ENCODE measurements at places on chromosomes 16 and 17.

- DNase-seq: no peak
These were observed 20.2 kb downstream of the CYTH1 start for GRCh38 chr17:78761789-78762406.

- no peak for DNase-seq
These were observed 10.6 kb downstream of the RHBDL3 start for GRCh38 chr17:32276171-32276601.

DNA sequence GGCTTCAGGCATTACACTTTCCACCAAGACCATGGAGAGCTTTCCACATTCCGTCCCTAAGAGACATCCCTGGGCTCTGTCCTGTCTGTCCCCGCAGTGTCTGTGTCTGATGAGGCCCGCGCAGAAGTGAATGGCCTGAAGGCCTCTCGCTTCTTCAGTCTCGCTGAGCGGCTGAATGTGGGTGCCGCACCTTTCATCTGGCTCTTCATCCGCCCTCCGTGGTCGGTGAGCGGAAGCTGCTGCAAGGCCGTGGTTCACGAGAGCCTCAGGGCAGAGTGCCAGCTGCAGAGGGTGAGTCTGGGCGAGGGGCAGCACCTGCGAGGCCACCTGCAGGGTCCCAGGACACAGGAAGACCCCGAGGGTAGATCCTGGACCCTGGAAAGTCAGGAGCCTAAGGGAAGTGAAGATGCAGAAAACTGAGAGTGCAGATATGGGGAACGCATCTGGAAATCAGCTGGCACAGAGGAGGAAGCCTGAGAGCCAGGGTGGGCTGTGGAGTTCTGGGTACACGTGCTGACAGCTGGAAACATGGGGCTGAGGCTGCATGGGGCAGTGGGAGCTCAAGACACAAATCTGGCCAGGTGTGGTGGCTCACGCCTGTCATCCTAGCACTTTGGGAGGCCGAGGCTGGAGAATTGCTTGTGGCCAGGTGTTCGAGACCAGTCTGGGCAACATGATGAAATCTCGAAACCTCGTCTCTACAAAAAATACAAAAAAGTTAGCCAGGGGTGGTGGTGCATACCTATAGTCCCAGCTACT, 8.0 kb downstream of the CCNF start:
- no peak for DNase-seq

DNA sequence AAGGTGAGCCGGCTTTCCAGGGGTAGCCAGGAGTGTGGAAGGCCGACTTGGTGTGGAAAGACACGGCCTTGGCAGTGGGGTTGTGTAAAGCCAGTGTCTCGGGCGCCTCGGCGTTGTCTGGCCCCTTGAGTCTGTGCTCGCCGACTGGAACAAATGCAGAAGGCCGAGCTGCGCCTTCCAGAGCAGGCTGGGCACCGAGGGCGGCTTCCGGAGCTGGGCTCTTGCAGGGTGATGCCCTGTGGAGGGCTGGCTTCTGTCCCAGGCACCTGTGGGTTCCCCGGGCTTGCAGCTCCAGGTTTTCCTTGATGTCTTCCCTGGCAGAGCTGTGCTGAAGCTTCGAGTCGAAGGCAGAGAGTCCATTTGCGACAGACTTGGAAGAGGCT, 8.0 kb downstream of the ZNF750 start:
- no peak for DNase-seq

- no peak for DNase-seq
These were observed 3.9 kb downstream of the CYBC1 start for GRCh38 chr17:82446649-82447048.

DNA sequence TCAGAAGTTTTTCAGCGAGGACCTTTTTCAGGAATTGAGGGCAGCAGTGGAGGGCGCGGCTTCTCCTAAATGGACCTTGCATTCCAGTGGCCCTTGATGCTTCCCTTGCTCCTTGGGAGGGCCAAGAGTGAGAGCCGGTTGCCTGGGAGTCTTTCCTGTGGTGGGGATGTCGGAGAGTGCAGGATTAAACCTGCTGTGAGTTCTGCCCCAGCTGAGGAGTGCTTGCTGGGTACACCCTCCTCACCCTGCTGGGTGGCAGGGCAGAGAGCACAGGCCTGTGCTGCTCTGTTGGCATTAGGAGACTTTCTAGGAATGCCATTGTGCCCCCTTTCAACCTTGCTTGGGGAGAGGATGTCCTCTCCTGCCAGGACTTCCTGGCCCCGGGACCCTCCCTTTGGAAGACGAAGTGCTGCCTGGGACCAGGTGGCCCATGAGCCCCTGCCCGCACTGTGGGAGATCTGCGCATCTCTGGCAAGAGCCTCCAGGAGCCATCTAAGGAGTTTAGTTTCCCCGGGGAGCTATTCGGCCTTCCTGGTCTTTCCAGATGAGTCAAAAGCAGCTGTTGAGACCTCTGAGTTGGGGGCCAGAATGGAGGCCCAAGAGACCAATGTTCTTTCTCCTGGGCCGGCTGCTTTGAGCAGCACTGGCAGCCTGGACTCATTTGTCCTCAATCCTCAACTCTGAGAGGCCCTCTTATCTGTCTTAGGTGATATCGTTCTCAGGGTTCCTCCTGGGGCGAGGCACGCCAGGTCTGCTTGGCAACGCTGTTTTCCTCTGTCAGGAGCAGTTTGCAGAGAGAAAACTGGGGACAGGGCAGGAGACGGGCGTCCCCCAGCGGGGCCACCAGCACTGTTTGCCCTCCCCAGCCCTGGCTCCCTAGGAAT, 5.6 kb downstream of the LLGL2 start:
- DNase-seq: no peak

DNA sequence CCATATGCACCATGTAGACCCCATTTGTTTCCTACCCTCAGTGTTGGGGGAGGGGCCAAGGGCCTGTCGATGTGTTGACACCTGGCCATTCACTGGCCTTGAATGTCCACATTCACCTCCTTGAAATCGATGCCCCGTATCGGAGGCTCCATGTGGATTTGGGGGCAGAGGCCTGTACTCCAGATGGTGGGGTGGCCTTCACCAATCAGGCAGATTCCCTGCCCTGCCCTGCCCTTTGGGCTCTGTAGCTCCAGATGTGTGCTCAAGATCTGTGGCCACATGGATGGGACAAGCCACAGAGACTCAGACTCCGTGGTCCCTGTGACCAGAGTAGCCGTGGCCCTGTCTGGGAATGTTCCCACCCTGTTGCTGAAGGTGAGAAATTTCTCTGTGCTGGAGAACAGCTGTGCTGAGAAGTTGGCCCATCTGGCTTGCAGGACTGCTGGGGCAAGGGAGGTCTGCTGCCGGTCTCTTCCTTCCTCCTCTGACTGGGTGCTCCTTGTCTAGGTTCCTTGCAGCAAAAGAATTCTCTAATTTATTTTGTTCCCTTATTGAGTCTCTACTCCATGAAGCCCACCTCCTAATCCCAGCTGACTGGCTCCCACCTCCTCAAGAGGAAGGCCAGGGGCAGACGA, 221.3 kb downstream of the SEC14L1 start:
- DNase-seq: no peak

- no peak for DNase-seq
These were observed 29.2 kb downstream of the DCAKD start for GRCh38 chr17:45022288-45022648.

GRCh38 chr17:34998205-34998604, 17.9 kb downstream of the LIG3 start:
- peak; percentile 50 for DNase-seq

GRCh38 chr17:31693433-31694220, 165.4 kb downstream of the COPRS start:
- no peak for DNase-seq

DNA sequence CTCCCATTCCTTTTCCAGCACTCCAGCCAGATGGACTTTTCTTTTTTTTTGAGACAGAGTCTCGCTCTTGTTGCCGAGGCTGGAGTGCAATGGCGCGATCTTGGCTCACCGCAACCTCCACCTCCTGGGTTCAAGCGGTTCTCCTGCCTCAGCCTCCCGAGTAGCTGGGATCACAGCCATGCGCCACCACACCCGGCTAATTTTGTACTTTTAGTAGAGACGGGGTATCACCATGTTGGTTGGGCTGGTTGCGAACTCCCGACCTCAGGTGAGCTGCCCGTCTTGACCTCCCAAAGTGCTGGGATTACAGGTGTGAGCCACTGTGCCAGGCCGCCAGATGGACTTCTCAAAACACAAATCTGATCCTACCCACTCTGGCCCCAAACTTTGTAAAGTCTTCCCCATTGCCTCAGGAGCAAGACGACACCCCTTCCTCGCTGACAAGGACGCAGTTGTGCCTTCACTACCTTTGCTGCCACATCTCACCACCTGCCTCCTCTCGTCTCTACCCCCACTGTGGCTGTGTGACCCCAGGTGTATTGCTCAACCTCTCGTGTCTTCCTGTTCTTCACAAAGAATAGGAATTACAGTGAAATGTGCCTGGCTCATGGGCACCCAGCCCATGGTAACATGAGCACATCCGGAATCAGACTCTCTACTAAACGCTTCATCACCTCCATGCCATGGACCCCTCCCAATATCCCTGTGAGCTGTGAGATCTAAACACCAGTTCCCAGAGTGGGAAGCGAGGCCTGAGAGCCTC, 3.7 kb upstream of the BANP start:
- no peak for DNase-seq

DNA sequence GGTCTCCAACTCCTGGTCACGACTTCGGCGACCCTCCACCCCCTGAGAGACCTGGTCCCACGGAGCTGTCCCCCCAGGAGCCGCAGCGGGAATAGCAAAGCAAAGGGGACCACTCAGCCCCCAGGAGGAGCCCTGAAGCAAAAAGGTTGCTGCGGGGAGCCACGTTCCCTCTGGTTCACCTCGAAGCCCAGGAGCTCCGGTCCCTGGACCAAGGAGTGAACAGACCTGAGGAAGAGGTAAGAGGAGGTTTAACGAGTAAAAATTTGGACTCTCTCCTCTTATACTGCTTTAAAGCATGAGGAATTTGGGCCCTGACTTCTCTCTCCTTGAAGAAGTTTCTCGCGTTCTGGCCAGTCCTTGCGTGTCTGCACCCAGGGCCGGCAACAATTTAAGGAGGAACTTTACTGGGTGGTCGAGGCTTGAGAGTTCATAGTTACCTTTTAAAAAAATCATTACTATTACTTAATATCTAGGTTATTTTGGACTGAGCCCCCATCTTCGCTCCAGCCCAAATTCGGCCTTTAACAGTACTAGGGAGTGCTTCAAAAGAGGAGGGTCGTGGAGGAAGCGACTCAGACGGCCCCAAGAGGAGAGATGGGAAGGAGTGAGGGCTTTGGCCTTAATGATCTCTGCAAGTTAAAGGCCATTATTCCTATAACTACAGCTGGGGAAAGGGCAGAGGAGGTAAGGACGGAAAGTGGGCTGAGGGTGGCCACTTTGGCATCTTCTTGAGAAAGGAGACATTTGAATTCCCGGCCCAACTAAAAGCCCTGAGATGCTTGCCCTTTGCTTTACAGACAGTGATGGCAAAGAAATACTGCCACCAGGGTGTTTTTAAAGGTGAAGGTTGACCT, 16.9 kb upstream of the HOXB9 start:
- no peak for DNase-seq

GRCh38 chr17:27601069-27601974, 29.7 kb upstream of the LGALS9 start:
- peak; percentile 74 for DNase-seq

GRCh38 chr17:21814776-21815175, 122.5 kb downstream of the KCNJ18 start:
- no peak for DNase-seq

- no peak for DNase-seq
These were observed 18.1 kb downstream of the SPNS2 start for GRCh38 chr17:4516735-4517134.

DNA sequence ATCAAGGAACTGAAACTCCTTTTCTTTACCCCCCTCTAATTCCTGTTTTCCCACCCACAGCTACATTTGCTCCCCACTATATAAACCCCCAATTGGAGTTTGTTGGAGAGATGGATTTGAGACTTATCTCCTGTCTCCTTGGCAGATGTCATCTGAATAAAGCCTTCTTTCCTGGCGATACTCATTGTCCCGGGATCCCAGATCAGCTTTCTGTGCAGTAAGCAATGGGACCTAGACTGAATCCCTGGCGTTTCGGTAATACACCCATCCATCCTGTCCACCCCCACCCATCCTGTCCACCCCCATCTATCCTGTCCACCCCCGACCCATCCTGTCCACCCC, 22.2 kb downstream of the QPRT start:
- no peak for DNase-seq

- no peak for DNase-seq
These were observed 39.6 kb downstream of the GDE1 start for GRCh38 chr16:19482291-19482690.

- DNase-seq: no peak
These were observed 51.7 kb downstream of the PLXDC1 start for GRCh38 chr17:39099663-39100286.

GRCh38 chr16:83913245-83913633, 14.3 kb downstream of the MLYCD start:
- DNase-seq: no peak

- DNase-seq: no peak
These were observed 96.8 kb downstream of the PGS1 start for GRCh38 chr17:78475211-78475610.

- no peak for DNase-seq
These were observed 546 bp upstream of the PSMD7 start for GRCh38 chr16:74296104-74296431.

DNA sequence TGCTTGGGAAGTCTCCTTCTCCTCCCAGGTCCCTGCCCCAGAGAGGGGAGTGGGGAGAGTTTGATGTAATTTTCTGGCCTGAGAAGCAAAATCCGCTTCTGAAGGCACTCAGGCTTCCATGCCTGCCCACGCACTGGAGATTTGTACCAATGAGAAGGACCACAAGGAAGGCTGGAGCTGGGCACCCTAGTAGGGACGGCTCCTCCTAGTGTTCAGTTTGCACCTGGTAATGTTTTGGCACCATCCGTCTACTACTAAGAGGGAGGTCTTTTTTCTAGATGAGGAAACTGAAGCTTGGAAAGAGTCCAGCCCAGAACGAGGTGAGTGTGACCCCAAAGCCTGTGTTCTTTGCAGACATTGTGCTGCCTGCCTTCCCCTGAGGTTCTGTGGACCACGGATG, 83.6 kb upstream of the NLRP1 start:
- DNase-seq: no peak

GRCh38 chr17:20989991-20990855, 52.6 kb downstream of the USP22 start:
- no peak for DNase-seq

- no peak for DNase-seq
These were observed 23.2 kb downstream of the COIL start for GRCh38 chr17:56937687-56938086.

- no peak for DNase-seq
These were observed 38.4 kb downstream of the HIC1 start for GRCh38 chr17:2093349-2093748.

DNA sequence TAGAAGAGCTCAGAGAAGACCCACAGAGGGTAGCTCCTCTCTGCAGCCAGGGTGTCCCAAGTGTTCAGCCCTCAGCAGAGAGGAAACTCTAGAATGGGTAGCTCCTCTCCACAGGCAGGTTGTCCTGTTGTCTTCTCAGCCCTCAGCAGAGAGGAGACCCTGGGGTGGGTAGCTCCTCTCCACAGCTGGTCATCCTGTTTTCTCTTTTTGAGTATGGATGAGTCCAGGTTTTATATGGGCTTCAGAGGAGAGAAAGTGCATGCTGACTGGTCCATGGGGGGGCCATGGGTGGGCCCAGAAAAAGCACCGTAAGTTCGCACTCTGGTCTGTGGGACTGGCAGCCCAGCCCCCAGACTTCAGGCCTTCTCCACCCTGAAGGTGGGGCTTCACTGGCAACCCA, 48.4 kb downstream of the ESRP2 start:
- DNase-seq: no peak

- DNase-seq: no peak
These were observed 202.6 kb upstream of the MYOCD start for GRCh38 chr17:12463102-12463501.

GRCh38 chr16:87212026-87212425, 105.2 kb downstream of the C16orf95 start:
- DNase-seq: no peak

Measured in stimulated activated CD8-positive, alpha-beta memory T cell treated with anti-CD3 and anti-CD28 coated beads, Interleukin-15, amount 100 ng/mL, for 4 hours (primary cell).